ENCODE measurements at places on chromosomes 16 and 17.
A peak's percentile ranks its signal among the peaks of the same experiment; 100 is the strongest.

GRCh38 chr16:72284042-72284789, 112.3 kb upstream of the PMFBP1 start:
- DNase-seq: no peak

GRCh38 chr16:82628711-82629110, 1.9 kb downstream of the CDH13 start:
- DNase-seq: no peak

DNA sequence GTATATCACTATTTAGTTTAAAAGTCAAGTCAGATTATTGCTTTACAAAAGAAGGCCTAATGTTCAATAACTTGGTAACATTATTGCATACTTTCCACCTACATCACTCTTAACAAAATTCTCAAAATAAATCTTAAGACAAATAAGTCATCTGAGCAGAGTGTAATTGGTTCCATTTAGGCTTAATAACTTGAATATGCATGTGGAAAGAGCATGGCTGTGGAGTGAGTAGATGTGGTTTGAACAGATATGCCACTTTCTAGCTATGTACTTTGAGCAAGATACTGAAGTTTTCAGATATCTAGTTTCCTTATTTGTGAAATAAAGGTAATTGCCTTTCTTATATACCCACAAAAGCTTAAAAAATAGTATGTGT, 6.7 kb upstream of the EVI2A start:
- DNase-seq: no peak

GRCh38 chr16:8866118-8866883, 2.5 kb downstream of the CARHSP1 start:
- DNase-seq: no peak

DNA sequence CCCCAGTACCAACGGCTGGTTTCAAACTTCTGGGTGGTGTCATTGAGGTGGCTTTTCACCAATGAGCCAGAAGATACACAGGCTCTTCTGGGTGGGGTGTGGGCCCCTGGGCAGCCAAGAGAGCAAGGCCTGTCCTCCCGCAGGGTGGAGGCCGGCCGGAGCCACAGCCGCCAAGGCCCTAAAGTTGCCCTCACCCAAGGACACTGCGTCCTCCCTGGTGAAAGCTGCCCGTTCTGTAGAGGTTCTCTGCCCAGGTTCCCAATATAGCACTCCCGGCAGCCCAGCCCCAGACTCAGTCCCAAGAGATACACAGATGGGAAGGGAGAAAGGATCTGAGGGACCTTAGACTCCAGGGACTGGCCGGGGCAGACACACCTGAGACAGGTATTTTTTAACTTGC, 10.7 kb upstream of the CACNG1 start:
- no peak for DNase-seq

DNA sequence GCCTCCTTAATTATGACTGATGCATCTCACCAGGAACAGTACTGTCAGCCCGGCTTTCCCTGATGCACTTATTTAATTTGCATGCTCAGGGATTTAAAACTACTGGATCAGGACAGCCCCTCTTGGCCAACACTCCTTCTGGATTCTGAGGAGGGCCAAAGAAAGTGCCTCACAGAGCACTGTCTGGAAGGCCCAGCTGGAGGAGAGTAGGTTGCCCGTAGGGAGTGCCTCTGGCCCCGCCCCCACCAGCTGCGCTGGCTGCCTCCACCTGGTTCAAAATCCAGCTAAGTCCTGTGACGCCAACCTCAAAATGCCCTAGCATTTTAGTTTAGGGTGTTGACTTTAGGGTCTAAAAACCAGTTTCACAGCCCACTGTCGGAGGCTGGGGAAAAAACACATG, 49.4 kb upstream of the SREBF1 start:
- no peak for DNase-seq

GRCh38 chr16:2775765-2776499, 1.1 kb downstream of the ELOB start:
- DNase-seq: no peak

GRCh38 chr16:82440336-82440735, 186.4 kb upstream of the CDH13 start:
- no peak for DNase-seq

DNA sequence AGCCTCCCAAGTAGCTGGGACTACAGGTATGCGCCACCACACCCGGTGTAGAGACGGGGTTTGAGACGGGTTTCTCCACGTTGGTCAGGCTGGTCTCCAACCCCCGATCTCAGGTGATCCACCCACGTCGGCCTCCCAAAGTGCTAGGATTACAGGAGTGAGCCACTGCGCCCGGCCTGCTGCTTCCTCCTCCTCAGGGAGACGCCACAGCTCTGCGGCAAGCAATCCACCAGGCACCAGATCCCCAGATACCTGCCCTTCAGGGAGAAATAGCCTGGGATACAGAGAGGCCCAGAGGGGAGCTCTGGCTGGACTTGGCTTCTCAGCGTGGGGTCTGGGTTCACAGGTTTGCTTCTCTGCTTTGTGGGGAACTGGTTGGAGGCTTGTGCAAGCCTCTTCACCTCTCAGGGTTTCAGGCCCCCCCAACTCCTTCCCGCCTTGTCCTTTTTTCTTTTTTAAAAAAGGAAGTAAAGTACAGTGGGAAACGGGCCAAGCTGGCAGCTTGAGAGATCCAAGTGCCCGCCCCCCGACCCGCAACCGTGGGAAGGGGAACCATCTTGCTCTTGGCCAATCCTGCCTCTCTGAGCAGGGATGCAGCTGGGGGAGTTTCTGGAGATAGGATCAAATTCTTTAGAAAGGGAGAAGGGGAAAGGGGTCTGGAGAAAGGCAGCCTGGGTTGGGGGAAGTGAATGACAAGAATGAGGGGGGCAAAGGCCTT, 2.6 kb upstream of the SPHK1 start:
- DNase-seq: no peak

DNA sequence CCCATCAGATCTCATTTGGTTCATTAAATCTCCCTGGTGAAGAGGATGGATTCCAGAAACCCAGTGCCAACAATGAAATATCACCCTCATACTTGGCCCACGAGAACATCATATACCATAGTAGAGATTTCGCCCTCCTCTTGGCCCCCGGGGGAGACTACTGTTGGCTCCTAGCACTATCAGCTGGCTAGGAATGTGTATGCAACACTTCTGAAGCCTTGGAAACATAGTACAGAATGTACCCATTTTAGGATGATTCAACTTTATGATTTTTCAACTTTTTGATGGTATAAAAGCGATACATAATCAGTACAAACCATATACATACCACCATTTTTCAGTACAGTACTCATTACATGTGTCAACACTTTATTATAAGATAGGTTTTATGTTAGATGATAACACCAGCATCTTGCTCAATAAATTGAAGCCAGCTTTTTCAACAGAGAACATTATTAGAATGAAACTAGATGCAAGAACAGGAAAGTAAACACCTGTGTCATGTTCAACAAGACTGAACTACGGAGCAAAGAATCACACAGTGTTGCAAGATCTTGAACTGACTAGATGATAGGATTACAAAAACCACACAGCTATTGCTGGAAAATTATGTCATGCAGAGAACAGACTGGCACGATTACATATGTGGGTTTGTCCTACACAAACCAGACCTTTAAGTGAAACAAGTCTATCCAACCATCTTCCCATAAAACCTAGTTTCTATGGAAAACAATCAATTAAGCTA, 17.2 kb downstream of the RSL1D1 start:
- DNase-seq: no peak

GRCh38 chr16:82192665-82193064, 22.6 kb upstream of the MPHOSPH6 start:
- peak; percentile 26 for DNase-seq

DNA sequence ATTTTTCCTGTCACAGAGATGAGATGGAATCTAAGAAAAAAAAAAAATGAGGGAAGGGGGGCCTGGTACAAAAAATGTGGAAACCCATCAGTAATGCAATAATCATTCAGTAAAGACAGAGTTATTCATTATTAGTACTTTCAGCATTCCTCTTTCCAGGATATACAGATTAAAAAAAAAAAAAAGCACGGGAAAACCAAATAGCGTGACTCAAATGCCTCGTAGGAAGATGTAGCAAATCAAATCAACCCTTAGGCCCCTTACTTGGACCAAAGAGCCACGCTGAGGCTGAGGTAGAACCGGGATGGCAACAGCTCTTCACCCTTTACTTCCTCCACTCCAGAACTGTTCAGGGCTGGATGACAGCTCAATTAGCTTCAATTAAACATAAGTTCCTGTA, 52.5 kb downstream of the SMG6 start:
- DNase-seq: no peak

GRCh38 chr17:3915995-3916696, at the start of gene P2RX1:
Gene P2RX1 (minus strand): TSS chr17:3916465. CDS start chr17:3916225, 240 bp downstream.
- DNase-seq: peak; percentile 56

GRCh38 chr17:15086776-15087295, 178.3 kb downstream of the PMP22 start:
- no peak for DNase-seq

DNA sequence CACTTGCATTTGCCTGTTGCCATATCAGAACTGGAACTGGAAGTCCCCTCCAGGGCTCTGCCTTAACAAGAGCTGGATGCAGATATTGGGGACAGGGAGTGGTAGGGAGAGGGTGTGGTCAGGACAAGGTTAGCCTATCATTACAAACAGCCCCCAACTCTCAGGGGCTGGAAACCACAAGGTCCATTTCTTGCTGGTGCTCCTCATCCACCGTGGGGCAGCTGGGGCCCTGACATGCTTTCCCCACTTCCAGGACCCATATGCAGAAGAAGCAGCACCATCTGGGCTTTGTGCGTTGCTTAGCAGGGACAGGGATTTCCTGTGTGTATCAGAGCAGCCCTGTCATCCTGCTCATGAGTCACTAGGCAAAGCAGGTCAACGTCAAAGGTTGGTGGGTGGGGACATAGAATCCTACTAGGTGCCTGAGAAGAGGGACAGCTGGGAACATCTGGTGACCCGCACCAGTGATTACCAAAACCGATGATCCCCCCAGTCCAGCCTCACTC, 26.9 kb downstream of the RGS9 start:
- DNase-seq: peak; percentile 44

DNA sequence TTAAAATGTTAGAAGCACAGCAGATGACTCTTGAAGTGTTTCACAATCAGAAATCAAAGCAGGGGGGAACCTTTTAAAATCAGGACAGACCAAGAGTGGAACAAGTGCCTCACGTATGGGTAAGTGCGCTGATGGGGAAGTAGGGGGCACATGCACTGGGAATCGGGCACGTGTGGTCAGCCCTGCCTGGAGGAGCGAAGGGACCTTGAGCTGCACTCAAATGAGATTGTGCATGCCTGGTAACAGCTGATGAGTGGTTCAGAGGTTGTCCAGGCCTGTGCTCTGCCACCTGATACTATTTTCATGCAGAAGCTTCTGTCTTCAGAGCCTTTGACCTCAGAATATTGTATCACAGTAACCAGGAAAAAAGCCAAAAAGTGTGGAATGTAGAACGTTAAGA, 13.7 kb upstream of the XYLT2 start:
- DNase-seq: no peak

DNA sequence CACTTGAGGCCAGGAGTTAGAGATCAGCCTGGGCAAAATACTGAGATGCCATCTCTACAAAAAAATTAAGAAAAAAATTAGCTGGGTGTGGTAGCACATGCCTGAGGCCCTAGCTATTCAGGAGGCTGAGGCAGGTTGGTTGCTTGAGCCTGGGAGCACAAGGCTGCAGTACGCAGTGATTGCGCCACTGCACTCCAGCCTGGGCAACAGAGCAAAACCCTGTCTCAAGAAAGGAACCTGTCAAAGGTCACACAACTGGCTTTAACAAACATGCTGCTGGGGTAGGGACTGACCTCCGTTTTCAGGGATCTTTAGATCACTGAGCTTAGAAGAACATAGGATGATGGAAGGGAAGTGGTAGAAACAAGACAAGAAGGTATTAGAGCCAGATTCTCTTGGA, 95.0 kb downstream of the IRX3 start:
- no peak for DNase-seq

GRCh38 chr16:61050547-61050946, 985.7 kb downstream of the CDH8 start:
- DNase-seq: no peak

GRCh38 chr16:1443403-1443973, 868 bp downstream of the CCDC154 start:
- no peak for DNase-seq

DNA sequence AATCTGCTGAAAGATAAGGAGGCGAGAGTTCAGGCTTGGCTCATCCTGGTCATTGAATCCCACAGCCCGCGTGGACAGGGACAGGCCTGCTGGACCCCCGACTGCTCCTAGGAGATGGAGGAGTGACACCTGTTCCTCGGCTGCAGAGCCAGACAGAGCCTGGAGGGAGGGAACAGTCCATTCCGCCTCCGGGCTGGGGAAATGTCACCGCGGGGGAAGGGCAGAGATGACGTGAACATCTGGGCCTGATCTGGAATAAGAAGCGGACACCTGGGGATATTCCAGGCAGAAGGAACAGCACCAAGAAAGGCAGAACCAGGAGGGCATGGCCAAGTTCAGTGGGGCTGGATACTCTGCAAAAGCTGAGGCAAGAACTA, 1.5 kb downstream of the ZNF747 start:
- DNase-seq: no peak

GRCh38 chr17:67994817-67995569, 1.3 kb downstream of the C17orf58 start:
- no peak for DNase-seq

DNA sequence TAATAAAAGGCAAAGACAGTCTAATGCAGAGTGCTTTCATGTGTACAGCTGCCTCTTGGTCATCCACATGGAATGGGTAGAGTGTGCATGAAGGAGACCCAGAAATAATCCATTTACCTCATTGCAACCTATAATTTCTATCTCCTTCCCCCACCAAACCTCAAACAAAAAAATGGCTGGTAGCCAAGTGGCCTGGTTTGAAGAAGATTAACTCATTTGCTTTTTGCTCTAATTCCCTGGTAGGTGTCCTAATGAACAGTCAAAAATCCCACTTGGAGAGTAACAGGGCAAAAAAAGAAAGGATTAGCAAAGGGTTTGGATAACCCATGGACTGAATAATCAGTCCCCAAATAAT, 13.0 kb upstream of the LYRM9 start:
- DNase-seq: no peak

DNA sequence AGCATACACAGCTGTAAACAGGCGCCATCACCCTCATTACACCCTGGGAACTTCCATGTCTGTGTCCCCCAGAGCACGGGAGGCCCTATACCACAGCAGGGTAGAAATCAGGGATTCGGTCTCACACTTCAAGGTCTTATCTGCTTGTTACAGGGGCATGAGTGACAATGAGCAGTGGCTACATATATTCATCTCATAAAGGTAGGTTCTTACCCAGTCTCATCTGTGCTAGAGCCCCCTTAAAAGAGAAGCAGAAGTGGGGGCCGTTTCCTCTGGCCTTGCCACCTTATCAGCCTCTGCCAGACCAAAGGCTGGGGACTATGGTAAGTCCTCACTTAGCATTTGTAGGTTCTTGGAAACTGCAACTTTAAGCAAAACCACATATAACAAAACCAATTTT, 46.5 kb downstream of the IRX5 start:
- no peak for DNase-seq

GRCh38 chr17:38402897-38403296, 25.4 kb upstream of the ARHGAP23 start:
- no peak for DNase-seq
